ENCODE measurements at places on chromosomes 16 and 17.

- DNase-seq: no peak
These were observed 12.6 kb downstream of the MAP2K3 start for GRCh38 chr17:21297026-21297520.

- DNase-seq: no peak
These were observed 66.6 kb downstream of the SIAH1 start for GRCh38 chr16:48318630-48319029.

- no peak for DNase-seq
These were observed 494 bp downstream of the PRSS41 start for GRCh38 chr16:2798723-2799204.

DNA sequence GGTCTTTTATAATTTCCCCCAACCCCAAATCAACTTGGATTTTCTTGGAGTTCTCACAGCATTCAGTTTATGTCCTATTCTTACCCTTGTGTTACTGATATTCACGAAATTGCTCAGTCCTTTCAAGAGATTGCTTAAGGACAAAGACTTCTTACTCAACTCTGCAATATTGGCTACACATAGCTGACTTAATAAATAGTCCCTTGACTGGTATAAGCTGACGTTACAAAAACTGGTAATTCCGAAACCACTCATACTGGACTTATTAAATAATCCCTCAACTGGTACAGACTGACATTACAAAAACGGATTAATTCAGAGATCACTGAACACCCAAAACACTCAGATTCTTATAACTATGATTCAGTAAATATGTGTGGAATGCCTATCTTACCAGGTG is 860 bp downstream of the TIGD7 start:
- no peak for DNase-seq

DNA sequence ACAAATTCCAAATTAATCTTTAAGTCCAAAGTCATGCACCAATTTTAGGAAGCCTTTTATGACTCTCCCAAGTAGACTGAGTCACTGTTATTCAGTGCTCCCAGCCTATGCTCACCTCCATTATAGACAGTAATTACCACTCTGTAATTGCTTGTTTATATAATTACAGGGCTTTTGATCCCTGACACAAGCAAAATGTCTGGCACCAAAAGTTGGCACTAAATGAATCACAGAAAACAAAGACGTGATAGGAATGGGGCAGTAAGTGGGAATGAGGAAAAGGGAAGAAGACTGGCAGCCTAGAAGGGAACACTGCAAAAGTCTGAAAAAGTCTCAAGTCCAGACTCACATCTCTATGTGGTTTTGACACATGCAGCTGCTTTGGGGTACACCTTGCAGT is 94.1 kb downstream of the SLC39A11 start:
- DNase-seq: no peak

DNA sequence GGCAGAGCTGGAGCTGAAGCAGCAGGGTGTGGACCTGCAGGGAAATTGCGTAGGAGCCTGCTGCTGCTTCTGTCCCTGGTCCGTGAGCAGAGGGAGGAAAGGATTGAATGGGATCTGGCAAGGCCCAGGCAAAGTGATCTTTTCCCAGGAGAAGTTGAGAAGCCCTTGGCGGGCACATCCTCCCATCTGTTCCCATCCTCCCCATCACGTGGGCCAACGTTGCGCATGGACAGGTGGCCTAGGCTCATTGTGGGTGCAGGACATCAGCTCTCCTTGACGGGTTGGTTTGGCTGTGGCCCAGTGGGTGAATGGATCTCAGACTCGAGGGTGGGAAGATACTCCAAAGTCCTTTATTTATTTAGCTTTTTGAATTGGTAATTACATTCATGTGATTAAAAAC is 29.4 kb upstream of the POLR3E start:
- no peak for DNase-seq

DNA sequence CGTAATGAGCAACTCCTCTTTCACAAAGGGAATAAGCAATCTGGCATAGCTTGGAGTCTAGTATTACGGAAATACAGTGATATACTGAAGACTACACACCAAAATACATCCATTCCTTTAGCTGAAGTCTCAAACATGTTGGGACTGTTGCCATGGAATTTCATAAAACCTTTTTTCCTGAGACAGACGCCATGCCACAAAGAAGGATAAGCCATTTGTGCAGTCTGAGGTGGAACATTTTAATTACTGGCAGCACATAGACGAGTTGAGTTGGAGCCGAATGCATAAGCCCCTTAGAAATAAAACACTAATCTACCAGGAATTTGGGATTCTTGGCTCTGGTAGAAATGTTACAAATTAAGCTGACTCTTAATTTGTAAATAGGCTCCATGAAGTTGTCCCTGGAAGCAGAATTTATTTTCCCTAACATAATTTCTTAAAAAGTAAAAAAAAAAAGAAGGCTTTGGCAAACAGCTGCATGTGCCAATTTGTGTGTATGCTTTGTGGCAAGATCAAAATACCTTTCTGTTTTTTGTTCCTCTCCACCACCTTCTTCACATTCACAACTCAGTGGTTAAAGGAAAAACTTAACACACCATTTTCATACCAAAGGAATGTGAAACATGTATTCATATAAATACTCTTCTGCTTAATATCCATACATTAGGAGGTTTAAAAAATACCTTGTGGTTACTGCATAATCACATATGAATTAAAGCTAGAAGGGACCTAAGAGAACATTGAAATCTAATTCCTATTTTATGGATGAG is 25.5 kb downstream of the GRB7 start:
- no peak for DNase-seq

- no peak for DNase-seq
These were observed 30.5 kb upstream of the TANC2 start for GRCh38 chr17:62935523-62935922.

DNA sequence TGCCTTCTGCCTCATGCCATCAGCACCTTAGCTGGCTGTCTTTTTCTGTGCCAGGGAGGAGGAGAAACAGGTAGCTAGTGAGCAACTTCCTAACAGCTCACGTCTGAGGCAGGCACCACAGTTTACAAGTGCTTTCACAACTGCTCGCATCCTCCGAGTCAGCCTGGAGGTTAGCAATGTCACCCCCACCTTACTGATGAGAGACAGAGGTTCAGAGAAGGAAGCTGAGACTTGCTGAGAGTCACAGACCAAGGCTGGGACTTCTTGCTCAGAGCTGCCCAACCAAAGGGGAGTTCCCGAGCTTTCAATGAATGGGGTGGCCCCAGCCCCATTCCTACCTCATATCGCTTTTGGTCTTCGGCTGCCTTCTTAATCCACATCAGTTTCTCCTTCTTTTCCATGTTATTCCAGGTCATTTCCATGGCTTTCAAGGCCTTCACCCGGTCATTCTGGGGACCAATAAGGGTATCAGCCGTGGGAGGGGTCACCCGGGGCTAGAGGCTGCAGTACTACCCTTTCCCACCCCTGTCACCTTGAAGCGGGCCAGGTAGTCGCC is 9.6 kb downstream of the UBTF start:
- no peak for DNase-seq

GRCh38 chr17:68694791-68695485 is 93.8 kb upstream of the FAM20A start:
- DNase-seq: no peak

DNA sequence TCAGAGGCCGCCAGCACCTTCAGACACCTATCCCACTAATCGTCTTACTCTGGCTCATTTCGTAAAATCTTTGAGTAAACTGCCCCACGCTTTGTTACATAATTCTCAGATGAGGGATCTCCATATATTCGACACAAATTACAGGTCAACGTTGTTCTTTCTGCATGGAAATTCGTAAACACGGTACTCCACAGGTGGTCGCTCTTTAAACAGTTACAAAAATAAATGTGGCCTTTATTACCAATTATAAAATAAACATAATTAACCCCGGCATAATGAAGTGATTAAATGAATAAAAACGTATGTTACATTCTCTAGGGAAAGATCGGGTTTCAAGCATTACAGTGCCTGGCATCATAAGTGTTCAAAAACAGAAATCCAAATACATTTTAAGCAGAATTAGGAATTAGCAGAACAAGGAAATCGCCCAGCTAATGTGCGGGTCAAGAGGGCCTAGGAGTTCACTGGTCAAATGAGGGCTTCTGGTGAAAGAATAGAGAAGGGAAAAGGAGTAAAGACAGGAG is 943 bp upstream of the PIP4K2B start:
- no peak for DNase-seq

GRCh38 chr17:1720856-1721386 is 3.6 kb upstream of the WDR81 start:
- DNase-seq: no peak

DNA sequence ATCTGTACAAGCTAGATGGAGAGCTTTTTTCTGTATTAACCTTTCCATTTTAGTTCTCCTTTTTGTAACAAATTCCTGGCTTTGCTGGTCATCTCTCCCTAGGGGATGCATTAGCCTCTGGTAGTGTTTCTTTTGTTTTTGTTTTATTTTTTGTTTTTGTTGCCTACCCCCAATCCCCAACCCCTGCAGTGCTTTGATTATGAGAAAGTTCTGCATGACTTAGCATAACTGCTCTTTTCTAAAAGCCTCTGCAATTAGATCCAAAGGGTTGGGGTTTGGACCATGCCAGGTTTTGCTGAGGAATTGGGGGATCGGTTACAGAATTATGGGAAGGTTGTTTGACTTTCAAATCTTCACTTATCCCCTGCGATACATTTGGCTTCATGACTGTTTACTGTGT is 98.2 kb downstream of the ADAMTS18 start:
- no peak for DNase-seq

- no peak for DNase-seq
These were observed 88.7 kb downstream of the GRIN2A start for GRCh38 chr16:10093576-10093975.

- no peak for DNase-seq
These were observed 19.2 kb downstream of the STRADA start for GRCh38 chr17:63722403-63722802.

DNA sequence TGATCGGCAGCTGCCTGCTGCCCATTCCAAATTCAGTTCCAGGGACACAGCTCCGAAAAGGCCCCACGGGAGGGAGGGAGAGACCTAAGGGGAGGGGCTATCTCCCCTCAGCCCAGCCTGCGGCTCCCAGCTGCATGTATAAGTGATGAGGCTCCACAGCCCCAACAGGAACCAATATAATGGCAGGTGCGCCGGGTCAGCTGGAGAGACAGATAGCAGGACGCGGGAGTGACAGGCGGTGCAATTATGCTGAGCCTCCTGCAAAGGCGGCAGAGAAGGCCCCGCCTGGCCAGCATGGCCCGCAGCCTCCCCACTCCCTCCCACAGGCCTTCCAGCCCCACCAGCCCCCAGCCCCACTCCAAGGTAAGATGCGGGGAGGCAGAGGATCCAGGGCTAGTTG is 8.1 kb upstream of the C1QL1 start:
- no peak for DNase-seq

DNA sequence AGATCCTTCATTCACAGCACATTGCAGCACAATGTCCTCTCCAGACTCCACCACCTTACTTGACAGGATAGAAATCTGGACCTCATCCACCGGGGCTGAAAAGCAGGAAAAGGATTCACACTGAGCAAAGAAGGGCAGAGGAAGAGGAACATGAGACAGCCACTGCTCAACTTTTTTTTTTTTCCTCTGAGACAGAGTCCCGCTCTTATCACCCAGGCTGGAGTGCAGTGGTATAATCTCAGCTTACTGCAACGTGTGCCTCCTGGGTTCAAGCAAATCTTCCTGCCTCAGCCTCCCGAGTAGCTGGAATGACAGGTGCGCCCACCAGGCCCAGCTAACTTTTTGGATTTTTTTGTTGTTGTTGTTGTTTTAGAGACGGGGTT is 34.4 kb downstream of the PECAM1 start:
- DNase-seq: no peak

GRCh38 chr17:36807496-36808179 is 129.6 kb upstream of the LHX1 start:
- no peak for DNase-seq

DNA sequence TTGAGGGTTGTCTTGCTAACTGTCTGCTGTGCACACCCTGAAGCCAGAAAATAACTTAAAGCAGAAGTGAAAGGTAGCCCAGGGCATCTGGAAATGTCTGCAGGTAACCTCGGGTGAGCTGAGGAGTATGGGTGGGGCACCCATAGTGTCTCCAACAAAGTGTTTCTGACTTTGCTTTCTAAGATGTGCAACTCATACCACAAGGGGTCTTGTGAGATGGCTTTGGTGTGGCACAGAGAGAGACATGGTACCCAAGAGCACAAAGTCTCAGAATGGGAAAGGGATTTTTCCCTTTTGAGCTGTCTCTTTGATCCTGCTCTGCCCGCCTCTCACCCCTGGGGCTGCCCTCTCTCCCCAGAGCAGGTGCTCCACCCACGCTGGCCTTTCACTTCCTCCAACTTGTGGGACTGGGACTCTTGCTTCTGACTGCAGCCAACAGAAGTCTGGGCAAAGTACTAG is 6.9 kb downstream of the CHD9 start:
- DNase-seq: no peak
